Stomach (tissue), 19 donors: ENCODE measurements at places on chromosomes 2 and 18.
A peak's percentile ranks its signal among the peaks of the same experiment; 100 is the strongest.

- no peak for DNase-seq
These were observed 184.8 kb upstream of the VWC2L start for GRCh38 chr2:214226061-214226460.

- DNase-seq = peak; percentile 70
These were observed 2.1 kb upstream of the SLC30A3 start for GRCh38 chr2:27264753-27265535.

DNA sequence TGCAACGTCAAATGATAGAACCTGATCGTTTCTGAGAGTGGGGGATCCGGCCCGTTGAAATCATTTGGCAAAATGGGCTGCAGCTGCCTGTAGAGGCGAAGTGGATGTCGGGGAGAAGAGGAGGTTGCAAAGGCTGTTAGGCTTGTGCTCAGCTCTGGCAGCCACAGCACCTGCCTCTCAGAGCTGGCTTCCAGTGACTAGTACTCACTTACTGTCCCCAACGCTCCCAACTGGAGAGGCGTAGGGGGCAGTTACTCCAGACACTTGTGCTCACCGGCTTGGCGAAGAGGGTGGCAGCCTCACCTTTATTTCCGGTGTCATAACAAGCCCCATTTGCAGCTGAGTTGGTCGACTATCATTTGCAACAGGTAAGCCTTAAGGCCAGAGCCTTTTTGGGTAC, 37.9 kb downstream of the NCK2 start:
- no peak for DNase-seq

- DNase-seq = no peak
These were observed 74.7 kb downstream of the ITSN2 start for GRCh38 chr2:24285484-24286152.

DNA sequence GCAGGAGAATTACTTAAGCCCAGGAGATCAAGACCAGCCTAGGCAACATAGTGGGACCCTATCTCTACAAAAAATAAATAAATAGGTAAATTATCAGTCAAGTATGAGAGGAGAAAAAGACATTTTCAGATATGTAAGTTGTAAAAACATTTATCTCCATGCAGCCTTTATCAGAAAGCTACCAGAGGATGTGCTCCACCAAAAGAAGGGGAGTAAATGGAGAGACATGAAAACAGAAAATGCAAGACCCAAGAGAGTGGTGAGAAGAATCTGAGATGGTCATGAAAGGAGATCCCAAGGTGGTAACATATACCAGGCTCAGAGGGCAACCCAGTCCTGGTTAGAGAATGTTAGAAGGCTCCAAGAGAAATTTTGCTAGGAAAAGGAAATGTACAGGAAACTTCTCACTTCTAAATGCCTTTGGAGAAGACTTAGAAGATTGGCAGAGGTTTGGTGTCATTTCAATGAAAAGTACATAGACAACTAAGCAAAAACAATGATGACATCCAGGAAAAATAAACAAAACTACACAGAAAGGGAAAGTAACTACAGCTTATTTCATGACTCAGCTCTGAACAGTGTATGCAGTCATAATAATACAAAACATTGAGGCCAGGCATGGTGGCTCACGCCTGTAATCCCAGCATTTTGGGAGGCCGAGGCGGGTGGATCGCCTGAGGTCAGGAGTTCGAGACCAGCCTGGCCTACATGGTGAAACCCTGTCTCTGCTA, 19.5 kb downstream of the CIB4 start:
- DNase-seq = no peak
